ENCODE measurements at places on chromosomes 12 and 14.

GRCh38 chr12:95988506-95989275 lies 7.5 kb downstream of the HAL start:
- no peak for DNase-seq

DNA sequence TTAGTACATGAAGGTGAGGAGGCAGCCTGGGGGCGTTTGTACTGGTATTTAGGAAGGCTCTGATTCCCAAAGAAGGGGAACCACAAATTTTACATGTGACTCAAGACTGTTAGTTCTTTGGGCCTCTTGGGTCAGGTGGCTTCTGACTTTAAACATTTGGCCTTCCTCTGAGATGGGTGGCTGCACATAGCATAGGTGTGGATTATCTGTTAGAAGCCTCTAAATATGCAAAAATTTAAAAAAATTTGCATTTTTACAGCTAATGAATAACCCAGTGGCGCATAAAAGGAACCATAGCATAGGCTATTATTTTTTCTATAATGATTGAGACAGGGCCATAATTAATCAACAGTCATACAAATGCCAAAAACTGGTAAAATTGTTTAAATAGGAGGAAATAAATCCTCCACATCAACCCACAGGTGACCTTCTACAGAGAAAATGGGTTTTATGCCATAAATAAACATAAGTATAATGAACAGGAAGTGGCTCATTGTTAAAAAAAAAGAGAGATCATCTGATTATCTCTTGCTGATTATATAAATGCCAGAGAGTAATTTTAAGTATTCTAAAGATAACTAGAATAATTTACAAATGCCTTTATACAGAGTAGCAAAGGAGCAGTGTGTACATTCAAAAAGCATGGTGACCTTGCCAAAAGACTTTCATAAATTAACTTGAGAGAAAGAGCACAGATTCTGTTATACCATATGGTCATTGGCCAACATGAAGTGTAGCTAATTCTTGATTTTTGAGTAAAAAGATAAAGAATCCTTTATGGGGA lies 284.2 kb upstream of the ATP2B1 start:
- DNase-seq = no peak

DNA sequence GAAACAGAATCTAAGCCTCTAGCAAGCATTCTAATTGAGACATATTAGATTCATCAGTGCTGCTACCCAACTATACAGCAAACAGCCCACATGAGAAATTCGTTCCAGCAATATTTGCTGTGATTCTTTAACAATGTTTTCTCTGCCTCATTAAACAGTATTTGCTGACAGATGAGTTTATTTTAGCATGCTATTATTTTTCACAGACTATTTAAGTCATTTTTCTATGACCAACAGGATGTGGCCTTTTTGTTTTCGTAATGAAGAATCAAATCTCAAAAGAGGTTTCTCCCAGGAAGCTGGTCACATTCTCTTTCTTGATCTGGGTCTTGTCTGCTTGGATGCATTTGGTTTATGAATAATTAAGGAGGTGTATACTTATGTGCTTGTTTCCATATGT lies 23.2 kb upstream of the SERPINA12 start:
- DNase-seq = no peak

DNA sequence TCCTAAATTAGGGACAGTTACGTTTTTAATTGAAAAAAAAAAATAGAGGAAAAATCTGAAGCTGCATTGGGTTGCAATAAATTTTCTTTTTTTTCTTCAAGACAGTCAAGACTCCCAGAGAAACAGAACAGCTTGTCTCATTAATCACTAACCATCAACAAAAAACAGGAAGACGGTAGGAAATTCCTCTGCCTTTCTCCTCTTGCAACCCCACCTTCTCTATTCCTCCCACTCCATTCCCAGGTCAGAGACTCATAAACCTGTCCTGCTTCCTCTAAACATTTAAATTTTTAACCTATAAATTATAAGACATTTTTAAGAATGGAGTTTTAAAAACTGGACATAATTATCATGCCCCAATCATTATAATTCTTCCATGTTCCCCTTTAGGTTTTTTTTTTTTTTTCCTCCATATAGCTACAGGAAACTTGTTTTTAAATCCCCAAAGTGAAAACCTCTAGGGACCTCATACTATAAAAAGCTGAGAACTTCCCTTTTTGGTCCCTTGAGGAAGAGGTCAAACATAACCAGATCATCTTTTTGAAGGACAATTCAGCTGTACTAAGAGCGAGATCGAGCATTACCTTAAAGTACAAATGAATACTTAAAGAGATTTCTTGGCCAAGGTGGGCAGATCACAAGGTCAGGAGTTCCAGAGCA lies 36.0 kb downstream of the CPM start:
- no peak for DNase-seq

GRCh38 chr12:130463818-130464670 lies 126.4 kb downstream of the PIWIL1 start:
- DNase-seq = no peak

DNA sequence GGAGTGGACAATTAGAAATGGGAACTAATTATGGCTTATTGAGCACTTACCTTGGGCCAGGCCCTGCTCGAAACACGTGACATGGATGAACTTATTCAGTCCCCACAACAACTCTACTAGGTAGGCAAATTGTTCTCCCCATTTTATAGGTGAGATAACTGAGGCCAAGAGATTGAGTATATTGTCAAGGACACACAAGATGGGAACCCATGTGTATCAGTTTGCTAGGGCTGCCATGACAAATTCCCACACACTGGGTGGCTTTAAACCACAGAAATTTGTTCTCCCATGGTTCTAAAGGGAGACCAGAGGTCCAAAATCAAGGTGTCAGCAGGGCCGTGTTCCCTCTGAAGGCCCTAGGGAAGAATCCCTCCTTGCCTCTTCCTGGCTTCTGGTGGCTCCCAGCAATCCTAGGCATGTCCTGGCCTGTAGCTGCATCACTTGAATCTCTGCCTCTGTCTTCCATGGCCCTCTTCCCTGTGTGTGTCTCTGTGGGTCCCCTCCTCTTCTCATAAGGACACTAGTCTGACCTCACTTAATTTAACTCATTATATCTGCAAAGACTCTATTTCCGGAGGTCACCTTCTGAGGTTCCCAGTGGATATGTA lies 128.8 kb downstream of the CHST11 start:
- DNase-seq = no peak

- DNase-seq = no peak
Measured at GRCh38 chr12:87849074-87849473, 180.1 kb downstream of the C12orf50 start.

DNA sequence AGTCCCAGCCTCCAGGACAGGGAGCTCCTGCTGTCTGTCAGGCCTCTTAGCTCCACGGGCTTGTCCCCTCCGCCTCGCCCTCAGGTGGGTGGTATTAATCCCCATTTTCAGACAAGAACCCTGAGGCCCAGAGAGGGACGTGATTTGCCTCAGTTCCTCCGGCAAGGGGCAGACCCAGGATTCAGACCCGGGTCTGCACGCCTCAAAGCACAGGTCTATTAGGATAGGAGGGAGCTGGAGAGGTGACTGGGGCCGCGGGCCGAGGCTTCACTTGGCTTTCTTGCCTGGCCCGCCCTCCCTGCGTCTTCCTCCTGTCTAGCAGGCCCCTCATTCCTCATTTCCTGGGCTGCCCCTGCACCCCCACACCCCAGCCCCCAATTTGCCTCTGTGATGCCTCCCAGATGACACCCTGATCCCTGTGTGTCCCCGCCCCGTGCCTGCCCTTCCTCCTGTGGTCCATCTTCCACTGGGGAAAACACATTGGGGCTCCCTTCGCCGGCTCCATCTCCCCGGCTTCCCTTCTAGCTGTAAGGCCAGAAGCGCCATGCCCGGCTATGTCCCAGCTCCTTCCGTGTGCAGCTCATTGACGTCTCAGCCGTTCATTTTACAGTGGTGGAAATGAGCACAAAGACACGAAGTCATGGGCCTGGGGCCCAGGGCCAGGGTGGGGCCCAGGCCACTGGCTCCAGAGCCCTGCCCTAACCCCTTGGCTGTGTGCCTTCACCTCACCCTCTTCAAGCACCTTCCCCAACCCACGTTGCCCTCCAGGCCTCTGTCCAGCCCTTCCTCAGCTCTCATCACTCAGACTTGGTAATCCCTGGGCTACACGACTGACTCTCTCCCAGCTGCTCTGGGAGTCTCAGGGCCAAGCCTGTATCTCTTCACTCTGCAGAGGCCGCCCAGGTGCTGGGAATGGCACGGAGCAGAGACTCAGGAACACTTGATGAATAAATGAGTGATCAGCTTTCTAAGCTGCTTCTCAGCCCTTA lies 15.5 kb upstream of the CYP46A1 start:
- no peak for DNase-seq

DNA sequence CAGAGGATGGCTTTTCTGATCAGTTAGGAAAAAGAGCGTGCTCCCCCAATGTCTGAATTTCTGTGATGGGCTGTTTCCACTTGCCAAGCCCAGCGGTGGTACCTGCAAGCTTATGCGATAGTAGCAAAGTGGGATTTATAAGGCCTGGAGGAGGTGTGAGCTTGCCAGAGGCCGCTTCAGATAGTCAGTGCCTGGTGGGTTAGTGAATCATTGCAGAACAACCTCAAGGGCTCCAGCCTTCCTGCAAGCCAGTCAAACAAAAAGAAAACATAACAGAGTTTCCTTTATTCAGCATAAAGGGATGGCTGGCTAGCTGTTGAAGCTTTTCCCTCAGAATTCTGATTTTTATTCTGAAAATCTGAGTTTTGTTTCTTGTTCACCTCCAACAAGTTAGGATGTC lies 7.6 kb upstream of the BMP4 start:
- no peak for DNase-seq

DNA sequence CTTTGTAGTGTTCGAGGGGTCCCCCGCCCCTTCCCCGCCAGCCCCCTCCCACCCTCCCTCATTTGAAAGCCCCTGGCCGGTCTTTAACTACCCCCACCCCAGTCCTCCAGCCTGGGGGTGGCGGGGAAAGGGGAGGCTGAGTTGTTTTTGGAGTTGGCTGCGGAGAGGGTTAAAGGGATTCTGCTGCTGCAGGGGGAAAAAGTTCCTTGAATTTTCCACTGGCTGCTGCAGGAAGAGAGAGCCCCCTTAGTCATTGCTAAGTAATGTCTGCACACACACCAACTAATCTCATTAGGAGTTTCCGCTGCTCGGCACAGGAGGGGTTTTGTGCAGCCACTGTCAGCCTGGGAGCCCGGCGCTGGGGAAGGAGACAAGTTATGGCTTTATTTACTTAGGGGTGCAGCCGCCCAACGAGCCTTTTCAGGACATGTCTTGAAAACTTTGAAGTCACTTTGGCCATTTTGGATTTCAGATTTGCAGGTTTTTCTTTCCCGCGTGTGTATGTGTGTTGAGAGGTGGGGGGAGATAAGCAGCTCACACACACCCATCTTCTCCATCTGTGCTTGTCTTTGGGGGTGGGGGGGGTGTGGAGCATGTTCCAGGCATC lies 1.8 kb downstream of the ELK3 start:
- DNase-seq = no peak

- DNase-seq = no peak
Measured at GRCh38 chr12:16285586-16285985, 8.1 kb upstream of the SLC15A5 start.

DNA sequence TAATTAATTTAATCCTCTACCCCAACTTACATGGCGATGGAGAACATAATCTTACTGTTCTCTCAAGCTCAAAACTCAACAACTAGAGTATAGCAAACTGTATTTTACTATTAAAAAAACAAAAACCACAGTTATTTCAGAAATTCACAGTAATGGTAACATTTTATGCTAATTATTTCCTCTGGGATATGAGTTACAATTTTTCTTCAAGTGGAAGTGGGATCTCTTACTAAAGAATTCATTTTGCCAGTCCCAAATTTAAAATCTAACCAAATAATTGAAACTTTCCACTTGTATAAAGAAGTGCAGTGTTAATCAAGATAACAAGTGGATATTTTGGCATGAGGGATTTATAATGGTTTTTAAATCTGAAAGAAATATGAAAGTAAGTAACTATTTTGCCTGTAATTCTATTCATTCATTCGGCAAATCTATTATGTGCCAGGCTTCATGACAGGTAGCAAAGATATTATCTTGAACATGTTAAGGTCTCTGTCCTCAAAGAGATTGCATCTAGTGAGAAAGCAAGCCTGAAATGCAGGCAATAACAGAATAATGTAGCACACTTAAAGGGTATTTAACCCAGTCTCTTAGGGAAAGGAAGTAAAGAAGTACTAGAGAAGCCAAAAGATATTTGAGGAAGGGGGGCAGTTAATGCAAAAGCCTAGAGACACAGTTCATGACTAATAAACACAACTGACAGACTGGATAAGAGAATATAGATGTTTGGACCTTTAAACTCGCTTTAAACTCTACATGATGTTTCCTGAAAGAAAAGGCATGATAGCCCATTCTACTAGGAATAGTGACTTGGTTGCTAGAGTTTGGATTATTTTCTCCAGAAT lies 44.0 kb downstream of the TAOK3 start:
- no peak for DNase-seq
